Activated CD8-positive, alpha-beta memory T cell treated with anti-CD3 and anti-CD28 coated beads for 4 hours (primary cell): ENCODE measurements at places on chromosomes 6 and 20.

- no peak for DNase-seq
These were observed at the start of gene METTL24 for GRCh38 chr6:110357664-110358552. TSS of gene METTL24 (minus strand) at chr6:110358349. CDS start at chr6:110358272, 77 bp downstream.

DNA sequence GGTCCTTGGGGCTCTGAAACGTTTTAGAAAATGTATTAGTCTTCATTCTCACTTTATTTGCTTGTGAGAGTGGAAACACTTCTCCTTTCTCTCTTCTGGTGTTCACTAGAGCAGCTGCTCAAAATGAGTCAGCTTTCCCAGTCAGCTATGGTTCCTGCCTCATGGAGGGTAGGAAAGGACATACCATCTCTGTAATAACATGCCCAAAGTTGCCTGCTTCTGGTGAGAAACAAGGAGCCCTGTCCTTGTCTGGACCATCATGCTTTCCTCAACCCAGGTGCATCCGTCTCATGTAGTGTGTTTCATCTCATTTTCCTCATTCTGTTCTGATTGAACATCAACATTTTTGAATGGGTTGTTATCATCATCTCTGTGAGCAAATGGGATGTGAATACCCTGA lies 17.1 kb upstream of the TINAG start:
- no peak for DNase-seq

GRCh38 chr6:84596488-84596887 lies 167.9 kb downstream of the TBX18 start:
- no peak for DNase-seq

GRCh38 chr6:168675375-168675774 lies 234.4 kb downstream of the SMOC2 start:
- DNase-seq = no peak

- DNase-seq = no peak
These were observed 57.2 kb upstream of the MTRF1L start for GRCh38 chr6:153059757-153060156.

- peak; percentile 21 for DNase-seq
These were observed 1.5 kb downstream of the SIGLEC1 start for GRCh38 chr20:3710703-3711483.

DNA sequence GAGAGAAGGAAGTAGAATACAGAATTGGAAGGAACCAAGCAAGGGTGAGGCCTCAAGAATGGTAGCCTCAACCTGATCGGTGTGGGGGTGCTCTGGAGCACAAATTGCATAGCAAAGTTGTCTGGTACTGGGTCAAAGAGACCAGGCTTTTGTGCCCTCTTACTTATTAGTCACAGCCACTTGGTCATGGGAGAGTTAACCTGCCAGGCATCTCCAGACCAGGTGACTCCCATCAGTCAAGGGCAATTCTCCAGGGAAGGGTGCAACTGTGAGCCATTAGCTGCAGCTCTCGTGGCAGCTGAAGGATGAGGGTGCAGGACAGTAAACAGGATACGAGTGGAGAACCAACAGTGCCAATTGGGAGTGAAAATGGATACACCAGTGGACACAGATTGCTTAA lies 47.7 kb upstream of the PLCB4 start:
- DNase-seq = no peak

GRCh38 chr20:44483112-44483511 lies 7.4 kb downstream of the TTPAL start:
- DNase-seq = no peak

- no peak for DNase-seq
These were observed 51.5 kb upstream of the KIF25 start for GRCh38 chr6:167946007-167946406.

GRCh38 chr20:667351-668034 lies 8.1 kb downstream of the SCRT2 start:
- peak; percentile 39 for DNase-seq

DNA sequence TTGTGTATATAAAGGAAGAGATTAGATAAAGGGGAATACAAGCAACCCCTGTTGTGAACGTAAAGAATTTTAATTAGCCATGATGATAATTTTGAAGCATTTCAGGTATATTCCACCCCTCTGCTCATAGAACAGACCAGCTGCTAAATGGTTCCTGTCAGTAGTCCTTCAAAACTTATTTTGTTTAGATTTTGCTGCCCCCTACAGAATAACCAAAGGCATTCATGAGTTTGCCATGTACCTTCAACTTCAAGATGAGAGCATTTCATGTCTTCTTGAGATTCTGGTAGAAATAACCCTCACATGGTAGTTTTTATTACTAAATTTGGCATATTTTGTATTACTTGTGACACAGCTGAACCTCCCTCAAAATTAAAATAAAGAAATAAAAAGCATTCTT lies 1586.7 kb downstream of the HACE1 start:
- DNase-seq = no peak

- no peak for DNase-seq
These were observed 331.8 kb downstream of the RIMS1 start for GRCh38 chr6:72218125-72218524.

DNA sequence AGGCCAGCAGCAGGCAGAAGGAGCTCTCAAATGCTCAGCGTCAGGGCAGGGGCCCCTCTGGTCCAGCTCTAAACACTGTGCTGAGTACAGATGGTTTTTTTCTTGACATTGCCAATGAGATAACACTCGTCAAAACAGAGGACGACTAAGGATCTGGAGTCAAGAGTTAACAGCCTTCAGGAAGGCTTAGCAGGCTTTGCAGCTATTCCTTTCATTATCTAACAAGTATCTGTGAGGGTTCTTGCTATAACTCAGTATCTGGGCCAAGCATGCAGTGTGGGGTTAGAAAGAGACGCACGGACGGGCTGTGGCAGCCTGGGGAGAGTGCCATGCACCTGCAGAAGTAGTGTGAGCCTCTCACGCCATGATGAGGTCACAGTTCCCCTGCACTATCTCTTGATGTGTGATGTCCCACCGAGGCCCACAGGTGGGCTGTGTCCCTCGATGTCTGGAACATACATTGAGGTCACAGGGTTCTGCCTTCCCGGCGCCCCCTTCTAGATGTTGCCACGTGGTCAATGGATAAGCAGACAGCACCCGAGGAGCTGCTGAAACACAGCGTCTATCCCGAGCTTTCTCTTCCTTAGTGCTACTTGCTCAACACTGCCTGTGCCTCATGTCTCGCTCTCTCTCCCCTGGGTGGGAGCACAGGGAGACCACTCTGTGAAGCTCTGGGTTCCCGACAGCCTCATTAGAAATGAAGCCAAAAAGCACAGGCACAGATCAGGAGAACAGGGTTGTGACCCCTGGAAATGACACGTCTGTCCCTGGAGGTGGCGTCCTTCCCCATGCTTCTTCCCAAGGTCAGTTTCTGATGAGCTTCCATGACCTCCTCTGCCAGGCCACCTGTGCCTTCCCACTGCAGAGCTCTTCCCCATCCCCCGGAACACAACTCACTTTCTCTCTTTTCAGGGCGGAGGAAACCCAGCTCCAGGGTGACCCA lies 85.5 kb upstream of the RPS6KA2 start:
- no peak for DNase-seq

GRCh38 chr6:358432-358831 lies 33.1 kb upstream of the IRF4 start:
- no peak for DNase-seq

DNA sequence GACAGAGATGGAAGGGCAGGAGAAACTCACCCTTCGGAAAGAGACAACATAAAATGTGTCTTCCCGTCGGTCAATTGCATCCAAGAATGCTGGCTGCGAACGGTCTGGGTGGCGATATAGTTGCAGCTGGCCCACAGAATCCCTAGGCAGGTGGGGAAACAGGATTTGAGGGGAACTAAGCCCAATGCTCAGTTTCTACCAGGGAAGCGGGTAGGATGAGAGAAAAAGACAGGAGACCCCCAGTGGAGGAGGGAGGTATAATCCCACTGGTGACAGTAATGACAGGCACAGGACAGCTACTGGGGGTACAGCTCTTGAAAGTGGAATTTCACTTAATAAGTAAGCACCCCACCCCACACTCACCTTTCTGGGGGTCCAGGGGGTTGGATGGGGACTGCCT lies 7.5 kb upstream of the TNXB start:
- no peak for DNase-seq

DNA sequence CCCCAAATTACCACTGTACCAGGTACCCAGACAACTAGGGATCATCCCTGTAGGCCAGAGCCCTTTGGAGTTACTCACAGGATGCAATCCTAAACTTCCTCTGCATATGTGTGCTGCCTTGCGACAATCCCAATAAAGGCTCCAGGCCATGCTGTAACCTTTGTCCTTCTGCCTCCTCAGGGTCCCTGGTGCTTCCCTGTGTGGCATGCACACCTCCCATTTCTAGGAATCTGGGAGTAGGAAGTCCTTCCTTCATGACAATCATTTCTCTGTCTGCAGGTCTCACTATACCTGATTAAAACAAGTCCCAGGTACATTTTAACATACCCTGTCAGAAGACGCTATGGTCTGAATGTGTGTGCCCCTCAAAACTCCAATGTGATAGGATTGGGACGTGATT lies 37.0 kb upstream of the MCUR1 start:
- DNase-seq = no peak

- no peak for DNase-seq
These were observed 852.3 kb upstream of the HS3ST5 start for GRCh38 chr6:115194981-115195638.

GRCh38 chr6:125746731-125747588 lies 2.5 kb upstream of the HEY2 start:
- DNase-seq = peak; percentile 58

GRCh38 chr6:158762787-158763433 lies 56.3 kb downstream of the EZR start:
- no peak for DNase-seq

DNA sequence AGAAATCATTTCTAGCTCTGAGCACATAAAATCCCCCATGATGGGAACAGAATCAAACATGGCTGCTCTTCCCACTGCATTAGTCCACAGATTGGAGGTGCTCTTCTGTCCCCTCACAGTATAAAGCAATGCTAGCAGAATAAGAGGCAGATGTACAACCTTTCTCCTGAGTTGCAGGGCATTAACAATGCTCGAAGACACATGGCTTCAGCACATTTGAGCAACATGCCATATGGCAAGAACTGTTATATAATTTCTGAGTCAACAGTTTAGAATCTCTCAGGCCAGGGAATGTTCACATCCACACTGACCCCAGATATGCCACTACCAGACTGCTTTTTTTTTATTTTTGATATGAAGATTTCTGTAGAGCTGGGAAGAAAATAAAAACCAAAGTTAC lies 119.6 kb downstream of the KIF13A start:
- DNase-seq = no peak

DNA sequence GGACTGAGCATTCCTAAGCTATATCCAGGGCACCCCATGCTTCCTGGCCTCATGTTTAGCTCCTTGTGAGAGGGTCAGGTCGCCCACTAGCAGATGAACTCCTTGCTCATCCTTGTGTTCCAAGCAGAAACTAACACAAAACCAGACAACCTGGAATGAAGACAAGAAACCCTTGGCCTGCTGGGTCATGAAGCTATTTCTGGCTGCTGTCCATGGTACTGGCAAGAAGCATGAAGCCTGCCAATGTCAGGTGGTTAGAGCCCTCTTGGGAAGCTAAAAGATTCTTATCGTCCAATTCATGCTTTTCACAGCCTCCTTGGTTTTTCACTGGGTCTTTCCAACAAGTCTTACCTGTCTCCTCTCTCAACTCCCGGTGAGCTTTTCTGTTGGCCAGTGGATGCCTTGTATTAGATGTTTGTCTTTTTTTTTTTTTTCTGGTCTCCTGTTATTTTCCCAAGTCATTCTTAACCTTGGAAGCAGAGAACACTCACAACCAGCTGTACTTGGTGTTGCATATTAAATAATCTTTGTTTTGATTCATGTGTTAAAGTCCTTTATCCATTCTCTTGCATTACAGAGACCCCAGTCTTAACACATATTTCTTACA lies 180.3 kb downstream of the ANKRD60 start:
- no peak for DNase-seq

DNA sequence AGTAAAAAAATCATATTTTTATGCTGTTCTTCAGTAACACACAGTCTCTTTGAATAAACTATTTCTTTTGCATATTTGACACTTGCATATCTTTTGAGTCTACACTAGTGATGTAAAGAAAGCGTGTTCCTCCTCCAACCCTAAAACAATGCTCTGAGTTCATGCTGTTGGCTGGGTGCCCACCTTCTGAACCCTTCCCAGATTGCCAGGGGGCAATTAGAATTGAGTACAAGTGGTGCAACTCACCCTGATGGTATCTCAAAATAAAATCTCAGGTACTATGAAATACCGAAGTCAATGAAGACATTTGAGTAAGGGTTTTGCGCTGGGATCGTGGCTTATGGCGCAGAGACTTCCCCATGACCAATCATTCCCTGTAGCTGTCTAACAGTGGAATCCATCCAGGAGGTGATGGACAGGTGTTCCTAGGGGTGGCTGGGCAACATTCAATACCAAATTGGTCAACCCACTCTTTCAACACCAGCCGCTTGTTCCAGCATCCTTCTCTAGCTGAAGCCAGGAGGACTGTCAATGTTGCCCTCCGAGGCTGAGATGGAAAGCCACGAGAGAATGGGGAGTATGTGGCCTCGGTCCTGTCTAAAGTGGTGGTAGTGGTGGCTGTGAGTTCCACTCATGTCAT lies 94.4 kb upstream of the ZNFX1 start:
- DNase-seq = no peak

- no peak for DNase-seq
These were observed at the start of gene CCN5 for GRCh38 chr20:44714701-44715498. TSS of gene CCN5 (plus strand) at chr20:44715369. CDS start at chr20:44715391, 22 bp downstream.

DNA sequence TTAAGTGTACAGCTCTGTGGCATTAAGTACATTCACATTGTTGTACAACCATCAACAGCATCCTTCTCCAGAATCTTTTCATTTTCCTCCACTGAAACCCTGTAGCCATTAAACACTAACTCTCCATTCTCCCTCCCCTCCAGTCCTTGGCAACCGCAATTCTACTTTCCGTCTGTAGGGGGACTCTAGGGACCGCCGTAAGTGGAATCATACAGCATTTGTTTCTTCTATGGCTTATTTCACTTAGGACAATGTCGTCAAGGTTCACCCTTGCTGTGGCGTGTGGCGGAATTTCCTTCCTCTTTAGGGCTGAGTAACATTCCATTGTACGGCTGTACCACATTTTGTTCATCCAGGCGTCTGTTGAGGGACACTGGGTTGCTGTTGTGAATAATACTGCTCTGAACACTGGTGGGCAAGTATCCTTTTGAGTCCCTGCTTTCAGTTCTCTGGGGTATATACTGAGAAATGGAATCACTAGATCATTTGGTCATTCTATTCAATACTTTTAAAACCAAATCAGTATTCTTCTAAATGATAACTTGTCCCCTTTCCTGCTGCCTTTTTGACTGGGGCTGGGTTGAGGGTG lies 50.7 kb downstream of the PPP1R3G start:
- peak; percentile 25 for DNase-seq

DNA sequence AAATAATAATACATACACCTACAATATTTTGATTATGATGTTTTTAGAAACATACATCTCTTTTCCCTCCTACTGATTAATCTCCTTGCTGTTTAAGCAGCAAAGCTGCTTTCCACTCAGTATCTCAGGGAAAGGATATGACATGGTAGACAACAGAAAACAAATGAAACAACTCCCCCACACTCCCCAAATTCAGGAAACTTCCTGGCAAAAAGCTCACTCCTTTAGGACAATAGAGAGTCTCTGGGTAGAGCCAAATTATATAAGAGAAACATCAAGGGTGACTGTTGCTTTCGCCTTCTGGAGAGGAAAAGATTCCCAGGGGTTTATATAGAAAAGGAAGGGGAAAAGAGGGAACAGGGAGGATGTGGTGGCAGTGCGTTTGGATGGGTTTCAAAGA lies 48.7 kb upstream of the AHI1 start:
- no peak for DNase-seq

GRCh38 chr6:108348655-108349349 lies 53.9 kb downstream of the AFG1L start:
- no peak for DNase-seq
